ENCODE measurements at places on chromosomes 1 and 21.
A peak's percentile ranks its signal among the peaks of the same experiment; 100 is the strongest.

DNA sequence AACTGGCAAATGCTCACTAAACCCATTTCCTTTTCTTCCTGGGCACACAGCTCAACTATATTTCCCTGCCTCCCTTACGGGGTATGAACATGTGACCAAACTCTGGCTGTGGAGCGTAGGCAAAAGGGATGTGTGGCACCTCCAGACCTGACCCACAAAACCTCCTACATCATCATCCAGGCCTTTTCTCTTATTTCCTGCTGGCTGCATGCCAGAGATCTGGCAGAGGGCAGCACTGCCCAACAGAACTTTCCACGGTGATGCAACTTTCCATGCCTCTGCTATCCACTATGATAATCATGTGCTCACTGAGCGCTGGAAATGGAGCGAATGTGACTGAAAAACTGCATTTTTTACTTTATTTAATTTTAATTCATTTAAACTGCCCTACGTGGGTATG, 99.6 kb upstream of the CACNA1E start:
- no peak for DNase-seq

DNA sequence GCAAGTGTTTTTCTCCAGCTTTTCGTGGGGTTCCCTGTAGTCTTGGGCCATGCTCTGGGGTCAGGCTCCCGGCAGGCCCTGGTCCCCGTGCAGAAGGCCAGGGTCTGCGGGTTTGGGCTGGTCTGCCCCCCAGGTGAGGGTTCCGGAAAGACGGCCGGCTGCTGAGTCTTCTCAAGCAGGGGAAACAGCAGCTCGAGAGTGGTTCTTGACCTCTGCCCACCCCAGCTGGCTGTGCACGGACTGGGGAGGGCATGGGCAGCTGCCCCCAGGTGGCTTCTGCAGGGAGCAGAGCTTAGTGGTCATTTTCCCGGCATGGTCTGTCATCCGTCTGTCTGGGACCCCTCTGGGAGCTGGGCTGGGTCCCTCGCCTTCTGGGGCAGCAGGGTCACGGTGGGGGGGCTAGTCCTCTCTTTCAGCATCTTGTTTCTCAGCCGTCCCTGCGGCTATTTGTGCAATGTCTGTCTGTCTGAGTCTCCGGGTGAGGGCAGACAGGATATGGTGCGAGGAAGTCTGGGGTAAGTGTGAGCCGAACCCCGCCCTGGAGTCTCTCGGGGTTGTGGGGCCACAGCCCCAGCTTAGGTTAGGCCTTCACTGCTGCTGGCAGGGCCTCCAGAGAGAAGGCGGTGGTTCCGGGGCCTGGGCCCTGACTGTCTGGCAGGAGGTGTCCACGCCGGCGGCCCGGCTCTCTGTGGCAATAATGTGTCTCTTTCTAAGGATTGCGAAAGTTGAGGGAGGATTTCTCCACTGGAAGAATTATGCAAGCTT, 6.1 kb downstream of the SKI start:
- peak; percentile 58 for DNase-seq

GRCh38 chr1:84753516-84754385, 63.5 kb upstream of the SSX2IP start:
- peak; percentile 71 for DNase-seq

DNA sequence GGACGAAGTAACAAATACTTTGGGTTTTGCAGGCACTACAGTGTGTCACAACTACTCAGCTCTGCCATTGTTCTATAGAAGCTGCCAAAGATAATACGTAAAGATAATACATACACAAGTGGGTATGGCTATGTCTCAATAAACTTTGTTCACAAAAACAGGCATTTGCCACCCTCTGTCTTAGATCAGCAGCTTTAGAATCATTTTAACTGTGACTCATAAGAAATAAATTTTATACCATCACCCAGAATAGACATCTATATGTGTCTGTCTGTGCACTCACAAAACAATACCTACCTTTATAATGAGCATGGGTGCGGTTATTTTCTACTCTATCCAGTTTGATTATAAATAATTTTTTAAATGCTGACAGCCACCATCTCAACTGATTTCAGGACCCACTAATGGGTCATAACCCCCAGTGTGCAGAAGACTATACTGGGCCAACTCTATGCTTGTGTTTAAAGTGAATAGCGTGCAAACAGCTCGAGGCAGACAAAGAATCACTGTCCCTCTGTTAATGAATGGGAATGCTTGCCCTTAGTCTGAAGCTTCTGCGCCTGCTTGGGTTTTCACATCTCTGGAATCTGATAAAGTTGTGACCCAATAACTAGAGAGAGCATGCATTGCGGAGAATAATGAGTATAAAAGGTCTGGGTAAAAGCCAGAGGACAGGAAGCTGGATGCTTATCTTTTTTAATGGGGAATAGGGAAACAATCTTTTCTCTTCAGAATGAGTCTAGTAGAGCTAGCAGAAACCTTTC, 216.2 kb downstream of the PLPP3 start:
- no peak for DNase-seq

- no peak for DNase-seq
These were observed 184.5 kb upstream of the TMEM51 start for GRCh38 chr1:14969006-14969405.

DNA sequence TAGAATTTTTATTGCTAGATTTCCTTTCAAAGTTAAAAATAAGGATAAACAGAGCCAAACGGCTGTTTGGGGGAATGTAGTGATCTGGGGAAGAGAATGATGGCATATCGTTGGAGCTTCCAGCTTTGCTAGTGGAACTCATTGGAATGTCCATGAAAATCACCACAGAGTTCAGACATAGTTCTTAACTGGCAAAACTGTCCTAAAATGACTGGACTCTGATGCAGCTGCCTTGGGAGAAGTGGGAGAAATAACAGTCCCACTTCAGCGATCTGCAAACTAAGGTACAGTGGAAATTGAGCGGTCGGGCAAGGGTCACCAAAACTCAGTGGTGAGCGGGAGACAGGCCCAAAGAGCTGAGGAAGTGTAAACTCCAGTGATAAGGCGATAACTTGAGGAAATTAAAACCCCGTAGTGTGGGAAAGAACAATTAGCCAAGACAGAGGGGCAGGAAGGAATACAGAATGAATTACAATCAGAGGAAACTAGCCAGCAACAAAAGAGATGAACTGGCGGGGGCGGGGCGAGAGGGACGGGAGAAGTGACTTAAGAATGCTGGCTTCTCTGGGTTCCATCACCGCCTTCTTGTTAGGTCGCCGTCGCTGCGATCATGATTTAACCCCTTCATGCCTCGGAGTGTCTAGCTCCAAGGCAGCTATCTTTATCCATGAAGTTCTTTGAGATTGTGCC, 89.8 kb upstream of the ARHGAP29 start:
- no peak for DNase-seq

GRCh38 chr21:39715804-39716397, 29.1 kb upstream of the IGSF5 start:
- peak; percentile 7 for DNase-seq

DNA sequence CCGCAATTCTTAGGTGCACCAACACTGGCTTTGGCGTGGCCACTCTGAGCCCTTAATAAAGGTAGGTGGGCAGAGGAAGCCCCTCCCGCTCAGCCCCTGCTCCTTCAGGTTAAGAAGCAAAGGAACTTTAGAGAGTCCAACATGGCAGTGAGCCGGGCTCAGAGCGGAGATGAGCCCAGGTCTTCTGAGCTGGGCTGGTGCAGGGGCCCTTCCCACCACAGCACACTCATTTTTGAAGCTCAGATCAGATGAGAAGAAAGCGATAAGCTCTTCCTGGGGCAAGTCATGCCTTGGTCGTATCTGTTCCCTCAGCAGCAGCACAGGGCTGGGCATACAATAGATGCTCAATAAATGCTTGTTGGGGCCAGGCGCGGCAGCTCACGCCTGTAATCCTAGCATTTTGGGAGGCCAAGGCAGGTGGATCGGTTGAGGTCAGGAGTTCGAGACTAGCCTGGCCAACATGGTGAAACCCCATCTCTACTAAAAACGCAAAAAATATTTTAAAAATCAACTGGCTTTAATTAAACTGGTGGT, 51.1 kb upstream of the TARDBP start:
- DNase-seq, result no peak
